AG10803 (cell line): ENCODE measurements at places on chromosomes 6 and 20.

GRCh38 chr6:52009466-52010140 is 77.8 kb downstream of the PKHD1 start:
- DNase-seq: no peak

GRCh38 chr6:39452306-39453145 is 130.0 kb upstream of the KCNK16 start:
- peak; percentile 63 for DNase-seq

- no peak for DNase-seq
These were observed 18.5 kb downstream of the CST8 start for GRCh38 chr20:23509247-23509913.

DNA sequence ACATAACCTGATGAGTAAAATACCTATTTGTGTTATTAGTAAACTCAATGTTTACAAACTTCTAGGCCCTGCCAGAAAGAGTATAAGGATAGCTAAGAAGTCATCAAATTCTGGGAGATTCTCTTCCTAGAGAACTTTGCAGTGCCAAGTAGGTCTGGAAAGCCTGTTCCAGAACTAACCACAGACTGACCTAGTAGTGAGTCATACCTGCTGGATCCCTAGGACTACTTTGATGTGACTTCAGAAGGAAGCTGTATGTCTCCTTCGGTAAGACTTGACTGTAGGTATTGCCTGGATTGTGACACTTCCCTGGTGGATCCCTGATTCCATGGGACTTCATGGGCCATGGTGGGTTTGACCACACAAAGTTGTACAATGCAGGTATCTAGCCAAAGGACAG is 131.7 kb downstream of the DNAH8 start:
- peak; percentile 3 for DNase-seq

GRCh38 chr20:50628332-50628731 is 63.0 kb downstream of the RIPOR3 start:
- DNase-seq: no peak

DNA sequence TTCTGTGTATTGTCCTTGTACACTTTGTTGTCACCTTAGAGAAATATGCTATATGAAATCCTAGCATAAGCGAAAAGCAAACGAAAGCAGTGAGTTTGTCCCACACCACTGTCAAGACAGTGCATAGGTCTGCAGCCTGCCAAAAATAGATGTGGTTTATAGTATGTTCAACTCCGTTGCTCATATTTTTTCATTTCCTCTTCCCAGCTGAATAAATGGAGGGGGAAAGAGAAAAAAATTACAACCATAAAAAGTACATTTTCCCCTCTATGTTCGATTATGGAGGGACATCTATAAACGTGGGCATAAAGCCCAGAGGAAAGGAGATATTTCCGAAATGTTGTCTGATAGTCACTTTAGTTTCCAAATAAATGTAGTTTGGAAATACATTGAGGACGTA is 25.8 kb downstream of the PRL start:
- no peak for DNase-seq

DNA sequence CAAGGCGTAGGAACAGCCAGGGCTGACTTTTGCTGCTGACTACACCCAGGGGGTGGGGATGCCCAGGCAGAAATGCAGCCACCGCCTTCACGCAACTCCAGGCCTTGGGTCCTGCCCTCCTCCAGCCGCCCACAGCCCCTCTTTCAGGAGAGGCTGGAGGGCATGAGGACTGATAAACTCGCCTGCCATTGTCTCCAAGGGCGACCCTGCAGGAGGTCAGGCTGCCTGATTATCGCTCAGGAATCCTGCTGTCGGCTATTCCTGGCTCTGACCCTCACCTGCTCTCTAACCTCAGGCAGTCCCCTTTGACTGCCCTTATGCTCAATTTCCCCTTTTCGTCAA is 62.0 kb upstream of the HDDC2 start:
- DNase-seq: no peak

GRCh38 chr6:150640556-150641209 is 41.0 kb downstream of the PLEKHG1 start:
- no peak for DNase-seq

GRCh38 chr6:19135706-19136105 is 701.5 kb upstream of the ID4 start:
- no peak for DNase-seq

DNA sequence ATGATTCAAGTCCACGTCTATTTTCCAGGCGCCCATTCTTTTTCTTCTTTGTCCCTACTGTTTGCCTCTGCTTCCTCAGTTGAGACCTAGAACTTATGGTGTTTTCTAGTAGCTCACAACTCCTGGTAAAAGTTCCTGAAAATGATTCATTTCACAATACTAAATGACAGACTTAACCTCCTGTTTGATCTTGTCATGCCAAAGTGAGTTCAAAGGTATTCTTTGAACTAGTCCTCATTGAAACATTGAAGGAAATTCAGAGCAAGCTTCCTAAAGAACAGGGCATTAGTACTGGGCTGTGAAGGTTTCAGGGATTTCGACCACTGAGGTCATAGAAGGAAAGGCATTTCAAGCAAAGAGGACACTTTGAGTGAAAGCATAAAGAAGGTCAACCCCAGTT is 132.8 kb downstream of the IBTK start:
- DNase-seq: no peak

DNA sequence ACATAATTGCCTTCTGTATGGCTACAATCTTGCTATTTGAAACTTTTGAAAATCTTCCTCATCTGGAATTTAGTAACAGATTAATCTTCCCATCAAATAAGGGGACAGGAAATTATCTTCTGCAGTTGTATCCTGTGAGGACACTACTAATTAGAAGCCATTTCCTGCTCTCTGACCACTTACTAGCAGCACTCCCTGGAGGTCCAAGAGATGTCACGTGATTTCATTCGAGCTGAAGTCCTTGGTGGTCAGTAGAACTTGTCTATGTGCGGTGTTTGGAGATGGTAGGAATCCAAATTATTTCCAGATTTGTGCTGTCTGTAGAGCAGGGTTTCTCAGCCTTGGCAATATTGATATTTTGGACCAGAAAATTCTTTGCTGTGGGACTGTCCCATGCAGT is 202.5 kb downstream of the TFAP2B start:
- peak; percentile 56 for DNase-seq

DNA sequence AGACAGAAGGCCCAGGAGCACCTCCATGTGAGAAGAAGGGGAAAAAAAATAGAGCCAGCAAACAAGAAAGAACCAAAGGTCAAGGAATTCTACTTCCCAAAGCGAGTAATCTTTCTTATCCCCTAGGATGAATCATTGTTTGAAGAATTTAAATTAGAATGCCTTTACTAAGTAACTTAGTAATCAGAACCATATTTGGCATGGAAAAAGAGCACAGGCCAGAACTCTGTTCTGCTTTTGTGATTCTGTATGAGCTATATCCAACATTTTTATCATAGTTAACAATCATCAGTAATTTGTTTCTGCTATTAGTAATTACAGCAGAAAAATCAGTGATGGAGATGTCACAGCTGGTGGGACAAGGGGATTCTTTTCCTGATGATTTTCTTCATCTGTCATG is 228.8 kb upstream of the FAM83B start:
- DNase-seq: peak; percentile 87

- DNase-seq: no peak
These were observed 9.4 kb upstream of the BMP7 start for GRCh38 chr20:57275813-57276212.

GRCh38 chr6:56435326-56435725 is 187.9 kb upstream of the COL21A1 start:
- DNase-seq: no peak

- no peak for DNase-seq
These were observed 106.8 kb downstream of the TRMT11 start for GRCh38 chr6:126093108-126093507.
